CD4-positive, alpha-beta T cell treated with Interleukin-6 for 4 hours (primary cell): ENCODE measurements at places on chromosomes 3 and 15.

GRCh38 chr15:75339531-75340240 lies 3.8 kb downstream of the COMMD4 start:
- DNase-seq: no peak

DNA sequence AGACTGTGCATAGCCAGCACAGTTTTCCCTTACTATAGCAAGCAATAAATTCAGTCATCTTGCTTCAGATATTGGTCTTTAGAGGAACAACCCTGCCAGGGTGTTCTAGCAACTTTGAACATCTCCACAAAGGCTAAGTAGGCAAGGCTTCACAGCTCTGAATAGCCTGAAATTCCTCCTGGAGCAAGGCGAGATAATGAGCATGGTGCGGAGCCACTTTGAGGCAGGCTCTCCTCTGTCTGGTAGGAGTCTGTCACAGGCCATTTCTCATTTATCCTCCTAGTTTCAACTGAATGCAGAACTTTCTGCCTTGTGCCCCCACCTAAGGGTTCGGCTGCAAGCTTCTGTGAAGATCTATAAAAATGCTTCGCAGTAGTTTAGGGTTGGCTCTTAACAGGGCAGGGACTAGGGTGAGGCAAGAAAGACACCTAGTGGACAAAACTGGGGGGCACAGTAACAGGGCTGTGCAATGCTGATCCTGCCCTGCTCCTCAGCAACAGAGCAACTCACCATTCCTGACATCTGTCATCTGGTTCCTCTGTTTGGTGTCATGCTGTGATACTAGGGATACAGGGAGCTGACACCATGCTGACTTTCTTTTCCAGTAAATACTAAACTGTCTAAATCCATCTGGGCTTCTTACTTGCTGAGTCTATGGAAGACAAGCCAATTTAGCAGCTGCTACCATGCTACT lies 16.6 kb upstream of the EHHADH start:
- DNase-seq: no peak

GRCh38 chr3:69009559-69010410 lies 3.7 kb downstream of the EOGT start:
- no peak for DNase-seq

DNA sequence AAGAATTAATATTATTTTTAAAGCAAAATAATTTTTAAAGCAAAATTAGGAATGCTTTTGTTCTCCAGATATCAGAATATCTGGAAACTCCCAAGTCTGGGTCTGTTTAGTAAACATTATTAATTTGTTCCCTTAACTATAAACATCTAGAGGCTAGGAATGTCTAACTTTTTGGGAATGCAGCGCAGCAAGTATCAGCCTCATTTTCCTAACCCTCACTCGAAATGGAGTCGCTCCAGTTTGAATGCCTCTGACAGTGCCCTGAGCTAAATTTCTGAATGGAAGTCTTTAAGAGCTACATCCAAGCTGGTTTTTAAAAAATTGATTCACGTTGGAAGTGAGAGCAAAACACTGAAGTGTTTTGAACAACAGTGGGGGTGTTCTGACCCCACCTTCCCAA lies 74.4 kb upstream of the WNT7A start:
- no peak for DNase-seq

DNA sequence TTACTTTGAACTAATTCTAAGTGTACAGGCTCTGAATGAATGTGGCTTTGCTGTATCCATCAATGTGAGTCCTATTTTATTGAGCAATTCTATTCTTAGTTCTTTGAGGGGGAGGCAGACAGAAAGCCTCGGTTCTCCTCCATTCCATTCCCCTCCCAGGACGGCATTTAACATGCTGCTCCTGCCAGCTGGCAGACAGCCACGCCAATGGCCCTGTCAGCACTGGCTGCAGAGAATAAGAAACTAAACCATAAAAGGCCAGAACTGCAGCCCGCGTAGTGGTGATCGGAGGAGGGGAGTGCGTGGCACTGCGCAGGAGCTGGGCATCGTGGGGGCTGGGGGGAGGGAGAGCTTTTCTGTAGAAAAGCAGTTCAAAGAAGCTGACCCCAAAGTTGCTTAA lies 76.0 kb upstream of the HACD2 start:
- no peak for DNase-seq

GRCh38 chr15:65421360-65422215 lies 1.2 kb downstream of the IGDCC4 start:
- DNase-seq: no peak

GRCh38 chr3:31635545-31635944 lies 102.8 kb downstream of the STT3B start:
- DNase-seq: no peak

- no peak for DNase-seq
Measured at GRCh38 chr3:191070762-191071403, 128.2 kb upstream of the OSTN start.

GRCh38 chr3:14796403-14797077 lies 22.2 kb upstream of the FGD5 start:
- DNase-seq: no peak

GRCh38 chr3:157104521-157104920 lies 55.4 kb downstream of the CCNL1 start:
- no peak for DNase-seq

- DNase-seq: no peak
Measured at GRCh38 chr3:69379661-69380060, 6.2 kb downstream of the FRMD4B start.

DNA sequence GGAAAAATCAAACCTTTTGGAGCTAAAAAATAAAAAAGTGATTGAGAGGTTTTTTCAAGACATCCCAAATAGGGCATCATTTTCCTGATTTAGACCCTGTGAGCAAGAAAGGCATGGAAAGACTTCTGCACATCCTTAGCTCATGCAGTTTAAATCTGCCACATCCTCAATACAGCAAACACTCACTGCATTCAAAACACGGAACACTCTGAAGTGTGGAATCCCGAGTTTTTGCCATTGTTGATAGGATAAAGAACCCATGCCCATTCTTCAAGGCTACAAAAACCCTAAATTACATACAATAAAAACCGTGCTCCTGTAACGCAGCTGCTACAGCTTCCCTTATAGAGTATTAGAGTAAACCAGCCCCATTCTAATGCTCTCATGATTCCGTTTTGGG lies 346.8 kb downstream of the GABRG3 start:
- DNase-seq: no peak

GRCh38 chr3:674116-674515 lies 418.7 kb upstream of the CNTN6 start:
- no peak for DNase-seq

- no peak for DNase-seq
Measured at GRCh38 chr15:43828061-43828657, 1.4 kb downstream of the WDR76 start.

- no peak for DNase-seq
Measured at GRCh38 chr3:30473374-30474051, 132.9 kb upstream of the TGFBR2 start.

DNA sequence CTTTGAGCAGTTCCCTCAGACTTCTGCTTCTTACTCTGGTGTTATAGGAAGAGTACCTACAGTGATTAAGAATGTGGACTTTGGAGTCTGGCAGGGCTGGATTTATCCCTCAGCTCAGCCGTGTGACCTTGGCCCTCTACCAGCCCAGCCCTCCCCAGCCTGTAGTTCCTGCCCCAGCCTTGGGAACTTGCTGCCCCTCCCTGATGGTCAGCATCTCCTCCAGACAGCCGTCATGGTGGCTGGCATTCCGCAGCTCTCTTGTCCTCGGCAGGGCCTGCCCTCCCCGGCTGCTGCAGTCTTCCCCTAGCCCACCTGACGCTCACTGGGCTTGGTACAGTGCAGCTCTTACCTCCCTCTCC lies 21.9 kb upstream of the CPNE9 start:
- no peak for DNase-seq

DNA sequence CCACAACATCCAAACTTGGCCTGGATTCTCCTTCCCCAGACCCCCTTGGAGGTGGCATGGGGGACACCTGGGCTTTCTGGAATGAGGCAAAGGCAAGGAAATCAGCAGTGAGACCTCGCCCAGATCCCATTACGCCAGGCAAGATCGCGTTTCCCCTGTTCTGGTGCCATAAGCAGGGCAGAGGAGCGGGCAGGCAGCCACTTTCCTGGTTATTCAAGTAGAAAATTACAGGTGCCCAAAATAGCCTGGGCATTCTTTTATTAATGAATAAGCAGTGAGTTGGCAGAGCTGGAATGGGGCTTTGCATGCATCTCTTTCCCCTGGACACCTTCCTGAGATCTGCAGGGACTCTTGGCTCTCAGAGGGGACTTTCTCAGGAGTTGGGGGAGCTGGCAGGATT lies 31.5 kb upstream of the FAM107A start:
- DNase-seq: no peak

DNA sequence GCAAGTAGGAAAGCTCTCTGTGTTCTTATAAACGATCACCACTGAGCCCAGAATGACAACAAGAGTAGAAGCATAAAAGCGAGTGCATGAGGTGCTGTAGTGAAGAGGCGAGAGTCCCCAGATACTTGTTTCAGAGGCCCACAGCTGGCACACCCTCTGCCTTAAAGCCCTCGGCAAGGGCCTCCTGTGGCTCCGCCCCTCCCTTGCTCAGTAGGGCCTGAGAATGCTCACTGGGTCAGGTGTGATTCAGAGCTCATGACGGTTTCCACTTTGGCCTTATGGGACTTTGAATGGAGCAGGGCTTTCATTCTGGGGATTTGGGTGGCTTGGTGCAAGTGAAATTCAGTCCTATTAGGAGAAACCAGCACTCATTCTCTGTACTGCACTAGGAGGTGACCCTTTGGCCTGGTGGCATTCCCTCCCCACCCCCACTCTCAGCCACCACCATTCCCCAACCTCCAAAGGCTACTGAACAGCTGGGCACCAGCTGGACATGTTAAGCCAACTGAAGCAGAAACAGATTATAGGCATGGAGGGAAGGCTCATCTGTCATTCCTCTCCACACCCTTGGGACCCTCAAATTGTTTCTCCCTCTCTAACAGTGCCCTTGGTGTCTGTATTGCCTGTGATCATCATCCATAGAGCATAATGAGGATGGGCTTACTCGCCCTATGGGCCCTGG lies 109.6 kb upstream of the CTDSPL start:
- DNase-seq: no peak

DNA sequence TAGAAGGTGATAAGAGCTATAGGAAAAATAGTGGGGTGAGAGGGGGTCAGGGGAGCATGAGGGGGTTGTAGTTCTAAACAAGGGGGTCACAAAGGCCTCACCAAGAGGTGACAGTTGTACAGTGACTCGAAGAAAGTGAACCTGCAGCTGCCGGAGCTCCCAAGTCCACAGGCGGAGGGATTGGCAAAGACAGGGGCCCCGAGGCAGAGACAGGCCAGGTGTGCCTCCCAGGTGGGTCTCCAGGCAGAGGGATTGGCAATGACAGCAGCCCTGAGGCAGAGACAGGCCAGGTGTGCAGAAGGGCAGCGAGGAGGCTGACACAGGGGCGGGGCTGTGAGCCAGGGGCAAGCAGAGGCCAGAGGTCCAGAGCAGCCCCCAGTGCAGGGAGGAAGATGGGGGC lies 63.7 kb downstream of the DNAJB8 start:
- no peak for DNase-seq

- DNase-seq: no peak
Measured at GRCh38 chr3:151219056-151219455, 16.0 kb upstream of the GPR171 start.

DNA sequence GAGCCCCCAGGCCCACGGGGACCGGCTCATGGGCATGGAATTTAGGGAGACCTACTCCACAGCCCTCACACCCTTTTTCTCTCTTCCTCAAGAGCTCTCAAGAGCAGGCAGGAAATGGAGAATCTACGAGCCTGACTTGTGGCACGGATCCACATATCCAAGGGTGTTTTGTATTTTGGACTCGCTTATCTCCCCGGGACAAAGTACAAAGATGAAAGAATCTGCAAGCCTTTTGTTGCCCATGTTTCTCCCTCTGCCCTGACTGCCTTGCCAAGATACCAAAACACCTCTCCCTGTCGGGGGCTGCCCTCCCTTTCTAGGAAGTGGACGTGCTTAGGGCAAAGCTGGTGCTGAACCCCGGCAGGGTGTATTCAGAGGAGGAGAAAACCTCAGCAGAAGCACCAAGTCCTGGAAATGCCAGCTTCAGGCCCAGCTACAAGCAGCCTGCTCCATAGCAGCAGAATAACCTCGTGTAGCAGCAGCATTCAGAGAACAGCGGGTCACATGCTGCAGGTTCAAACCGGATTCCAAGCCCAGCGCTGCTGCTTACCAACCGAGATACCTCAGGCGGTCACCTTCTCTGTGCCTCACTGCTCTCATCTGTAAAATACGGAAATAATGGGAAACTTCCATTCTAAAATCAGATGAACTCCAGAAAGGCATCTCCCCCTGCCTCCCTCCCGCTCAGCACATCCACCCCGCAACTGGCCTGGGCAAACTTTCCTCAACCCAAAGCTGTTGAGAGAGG lies 35.2 kb downstream of the DNASE1L3 start:
- DNase-seq: no peak

DNA sequence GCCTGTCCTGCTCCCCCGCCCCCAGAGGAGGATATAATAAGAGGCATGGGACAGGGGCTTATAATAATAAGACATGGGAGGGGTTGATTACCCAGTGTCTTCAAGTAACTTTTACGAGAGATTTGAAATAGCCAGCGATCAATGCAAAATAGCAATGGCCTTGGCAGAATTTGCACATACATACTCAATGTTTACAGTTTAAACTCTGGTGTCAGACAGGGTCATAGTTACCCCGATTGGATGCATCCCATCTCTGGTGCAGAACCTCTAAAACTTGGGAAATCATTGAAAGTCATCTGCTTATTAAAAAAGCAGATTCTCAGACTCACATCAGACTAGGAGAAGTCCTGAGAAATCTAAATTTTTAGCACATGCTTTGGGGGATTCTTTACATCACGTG lies 61.0 kb downstream of the TRAK1 start:
- DNase-seq: no peak

GRCh38 chr3:189739378-189739777 lies 108.2 kb downstream of the TP63 start:
- no peak for DNase-seq

DNA sequence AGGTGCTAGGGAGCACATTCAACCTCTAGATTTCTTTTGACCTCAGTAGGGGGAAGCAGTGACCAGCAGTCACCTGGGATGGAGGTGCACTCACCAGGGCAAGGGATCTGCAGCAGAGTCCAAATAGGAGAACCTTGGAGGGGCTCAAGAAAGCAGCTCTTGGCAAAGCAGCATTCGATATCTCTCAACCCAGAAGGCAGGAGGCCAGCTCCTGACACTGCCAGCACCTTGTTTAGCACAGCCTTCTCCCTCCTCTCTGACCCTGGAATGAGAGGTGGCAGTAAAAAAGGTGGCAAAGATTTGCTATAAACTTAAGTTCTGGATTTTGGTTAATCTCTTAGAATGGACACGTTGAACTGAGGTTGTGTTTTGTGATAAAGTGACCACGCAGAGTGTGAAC lies 107.9 kb downstream of the AQP9 start:
- DNase-seq: no peak

- DNase-seq: no peak
Measured at GRCh38 chr15:57345584-57345983, 30.7 kb upstream of the CGNL1 start.

DNA sequence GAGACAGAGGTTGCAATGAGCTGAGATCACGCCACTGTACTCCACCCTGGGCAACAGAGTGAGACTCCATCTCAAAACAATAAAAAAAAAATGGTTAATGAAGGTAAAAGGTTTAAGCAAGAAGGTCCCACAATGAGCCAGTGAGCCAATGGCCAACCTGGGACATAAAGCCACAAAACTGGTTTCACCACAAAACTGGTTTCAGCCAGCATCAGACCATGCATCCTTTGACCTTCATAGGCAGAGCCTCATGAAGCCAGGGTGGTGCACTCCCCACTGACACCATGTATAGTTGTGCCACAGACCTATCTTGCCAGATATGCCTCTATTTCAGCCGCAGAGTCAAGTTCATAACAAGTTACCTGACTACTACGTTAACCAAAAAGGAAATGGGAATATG lies 41.9 kb downstream of the SCAP start:
- DNase-seq: no peak
